ENCODE measurements at places on chromosomes 16 and 17. TPM values are rescaled to one million over a fixed set of nuclear protein-coding genes. Genes with fewer than 3 reads are reported as not detected.

NAGS gene
- 2.9 TPM for total RNA-seq

KRT34 gene
- total RNA-seq: 133 TPM

EFNB3 gene
- total RNA-seq: 0.12 TPM

PRR15L gene
- total RNA-seq: not detected

TBC1D3B gene
- total RNA-seq: 2.5 TPM

LLGL2 gene
- 0.12 TPM for total RNA-seq

MINK1 gene
- 20.0 TPM for total RNA-seq

ZNF232 gene
- total RNA-seq: 7.0 TPM

DHX40 gene
- 67.7 TPM for total RNA-seq

TBX6 gene
- 0.11 TPM for total RNA-seq

RHBDL1 gene
- total RNA-seq: 5.9 TPM

FNDC8 gene
- total RNA-seq: not detected

ZNF423 gene
- 0.62 TPM for total RNA-seq

HBQ1 gene
- total RNA-seq: 0.44 TPM

BIRC5 gene
- 41.4 TPM for total RNA-seq

RAB34 gene
- 176 TPM for total RNA-seq

CPD gene
- 120 TPM for total RNA-seq

SSH2 gene
- 5.7 TPM for total RNA-seq

CCL8 gene
- total RNA-seq: not detected

MYOCD gene
- total RNA-seq: 0.11 TPM

DPEP3 gene
- total RNA-seq: not detected

TP53TG3 gene
- not detected for total RNA-seq

SBK1 gene
- not detected for total RNA-seq

COL1A1 gene
- 570 TPM for total RNA-seq

CLEC19A gene
- not detected for total RNA-seq

C17orf78 gene
- not detected for total RNA-seq

AGRP gene
- not detected for total RNA-seq

ZC3H7A gene
- 58.3 TPM for total RNA-seq

RAB26 gene
- 1.1 TPM for total RNA-seq

METTL9 gene
- total RNA-seq: 248 TPM

TMEM235 gene
- total RNA-seq: not detected

CD19 gene
- not detected for total RNA-seq

KRTAP3-1 gene
- not detected for total RNA-seq

FOXJ1 gene
- under 0.01 TPM for total RNA-seq

HSD11B2 gene
- not detected for total RNA-seq

NPB gene
- 0.22 TPM for total RNA-seq

All from uterine smooth muscle cell (primary cell).